ENCODE measurements at places on chromosomes 7 and 10.

GRCh38 chr7:21454182-21454581 is 26.3 kb downstream of the SP4 start:
- DNase-seq, result no peak

- peak; percentile 84 for DNase-seq
These were observed 108.3 kb downstream of the TNS3 start for GRCh38 chr7:47473499-47474210.

DNA sequence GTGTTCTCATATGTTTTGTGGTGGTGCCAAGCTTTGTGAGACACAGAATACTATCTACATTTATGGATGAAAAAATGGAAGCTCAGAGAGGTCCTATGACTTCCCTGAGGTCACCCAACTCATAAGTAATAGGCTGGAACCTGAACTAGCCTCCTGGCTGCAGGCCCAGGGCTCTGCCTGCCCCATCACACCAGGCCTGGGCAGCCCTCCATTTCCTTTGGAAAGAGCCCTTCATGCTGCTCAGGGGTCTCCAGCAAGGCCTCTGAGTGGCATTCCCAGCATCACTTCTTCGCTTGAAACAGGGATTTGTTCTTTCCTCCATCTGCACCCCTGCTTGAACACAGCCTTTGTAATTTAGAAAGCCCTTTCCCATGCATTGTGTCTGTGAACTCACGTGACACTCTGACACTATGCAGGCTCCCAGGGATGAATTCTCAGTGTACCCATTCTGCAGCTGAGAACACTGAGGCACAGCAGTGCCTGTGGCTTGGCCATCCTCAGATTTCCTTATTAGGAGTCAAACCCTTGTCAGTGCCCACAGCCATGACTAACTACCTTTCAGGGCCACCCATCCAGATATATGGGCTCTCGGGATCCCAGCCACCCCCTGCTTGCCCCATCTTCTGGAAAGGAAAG is 127.8 kb upstream of the PPIF start:
- no peak for DNase-seq

- DNase-seq, result no peak
These were observed 69.3 kb downstream of the ABRAXAS2 start for GRCh38 chr10:124870854-124871425.

GRCh38 chr7:123675181-123675473 is 19.5 kb downstream of the LMOD2 start:
- no peak for DNase-seq

DNA sequence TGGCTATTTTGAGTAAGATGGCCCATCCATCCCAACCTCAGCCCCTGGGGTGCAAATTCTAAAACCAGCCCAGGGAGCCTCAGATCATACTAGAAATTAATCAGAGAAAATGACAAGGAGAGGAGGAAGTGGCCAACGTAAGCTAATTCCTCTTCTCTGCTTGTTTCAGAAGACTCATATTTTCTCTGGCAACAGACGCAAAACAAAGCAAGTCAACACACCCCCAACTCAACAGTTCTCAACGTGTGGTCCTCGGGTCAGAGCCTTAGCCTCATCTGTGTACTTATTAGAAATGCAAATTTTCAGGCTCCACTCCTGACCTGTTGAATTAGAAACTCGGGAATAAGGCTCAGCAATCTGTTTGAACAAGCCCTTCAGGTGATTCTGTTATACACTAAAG is 413.9 kb upstream of the AUTS2 start:
- no peak for DNase-seq

GRCh38 chr7:137360087-137360679 is 16.6 kb upstream of the PTN start:
- DNase-seq, result no peak
